Stimulated activated CD8-positive, alpha-beta memory T cell treated with anti-CD3 and anti-CD28 coated beads, Interleukin-12 subunit alpha, Interleukin-12 subunit beta, amount 100 ng/mL, for 4 hours (primary cell): ENCODE measurements at places on chromosomes 7 and 10.

- DNase-seq: no peak
These were observed 95.8 kb downstream of the CHST15 start for GRCh38 chr10:123997486-123998196.

DNA sequence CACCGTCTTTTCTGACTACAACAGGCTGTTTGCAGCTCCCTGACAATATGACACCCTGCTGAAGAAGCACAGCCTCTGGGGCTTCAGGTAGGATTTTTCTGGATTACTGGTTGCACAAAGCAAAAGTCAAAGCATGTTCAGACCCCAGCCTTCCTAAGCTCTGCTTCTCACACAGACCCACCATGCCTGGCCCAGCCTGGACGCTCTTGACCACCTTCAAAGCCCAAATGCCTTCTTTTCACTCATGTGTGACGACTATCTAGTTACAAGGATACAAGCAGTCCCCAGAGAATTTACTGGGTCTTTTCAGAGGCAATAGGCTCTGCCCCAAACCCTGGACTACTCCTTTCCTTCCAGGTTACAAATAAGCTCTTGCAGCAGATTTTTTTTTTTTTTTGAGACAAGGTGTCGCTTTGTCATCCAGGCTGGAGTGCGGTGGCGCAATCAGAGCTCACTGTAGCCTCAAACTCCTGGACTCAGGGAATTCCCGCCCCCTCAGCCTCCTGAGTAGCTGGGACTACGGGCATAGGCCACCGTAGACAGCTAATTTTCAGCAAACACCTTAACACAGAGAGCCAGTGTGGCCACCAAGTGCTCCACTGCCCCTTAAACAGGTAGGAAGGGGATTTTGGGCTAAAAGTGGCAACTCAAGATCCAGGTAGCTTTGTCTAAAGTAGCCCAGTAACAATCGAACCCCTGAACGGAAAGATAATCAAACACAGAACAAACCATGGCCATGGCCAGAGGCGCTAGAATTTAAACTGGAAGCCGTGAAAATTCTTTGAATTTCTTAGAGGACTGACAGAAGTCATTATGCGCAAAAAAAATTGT lies 16.2 kb downstream of the SVIL start:
- DNase-seq: no peak

GRCh38 chr10:119531067-119531466 lies 11.5 kb downstream of the RGS10 start:
- DNase-seq: no peak

DNA sequence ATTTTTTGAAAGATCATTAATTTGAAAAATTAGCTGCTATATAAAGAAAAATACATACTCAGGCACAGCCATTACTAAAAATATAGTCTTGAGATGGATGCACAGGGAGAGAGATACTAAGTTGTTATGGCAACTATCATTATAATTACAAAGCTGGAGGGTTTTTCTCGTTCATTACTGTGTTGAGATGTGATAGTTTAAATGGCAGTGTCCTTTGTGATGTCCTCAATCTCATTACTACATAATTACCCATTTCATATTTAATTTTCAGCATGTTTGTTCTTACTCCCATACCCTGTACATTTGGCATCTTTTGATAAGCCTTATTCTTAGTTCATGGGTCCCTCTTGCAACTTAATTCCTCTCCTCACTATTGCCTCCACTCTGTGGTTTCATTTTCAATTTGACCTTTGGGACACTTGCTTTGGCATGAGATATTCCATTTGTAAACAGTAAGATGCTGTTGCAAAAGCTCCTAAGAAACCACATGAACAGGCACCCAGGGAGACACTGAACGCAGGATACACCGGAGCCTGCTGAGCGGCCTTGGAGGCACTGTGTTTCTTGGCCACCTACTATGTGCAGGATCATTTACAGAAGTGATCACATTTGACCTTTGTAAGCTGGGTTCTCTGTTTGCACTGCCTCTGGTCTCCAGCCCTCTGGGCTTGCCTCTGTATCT lies 4.8 kb upstream of the CPXM2 start:
- DNase-seq: no peak

DNA sequence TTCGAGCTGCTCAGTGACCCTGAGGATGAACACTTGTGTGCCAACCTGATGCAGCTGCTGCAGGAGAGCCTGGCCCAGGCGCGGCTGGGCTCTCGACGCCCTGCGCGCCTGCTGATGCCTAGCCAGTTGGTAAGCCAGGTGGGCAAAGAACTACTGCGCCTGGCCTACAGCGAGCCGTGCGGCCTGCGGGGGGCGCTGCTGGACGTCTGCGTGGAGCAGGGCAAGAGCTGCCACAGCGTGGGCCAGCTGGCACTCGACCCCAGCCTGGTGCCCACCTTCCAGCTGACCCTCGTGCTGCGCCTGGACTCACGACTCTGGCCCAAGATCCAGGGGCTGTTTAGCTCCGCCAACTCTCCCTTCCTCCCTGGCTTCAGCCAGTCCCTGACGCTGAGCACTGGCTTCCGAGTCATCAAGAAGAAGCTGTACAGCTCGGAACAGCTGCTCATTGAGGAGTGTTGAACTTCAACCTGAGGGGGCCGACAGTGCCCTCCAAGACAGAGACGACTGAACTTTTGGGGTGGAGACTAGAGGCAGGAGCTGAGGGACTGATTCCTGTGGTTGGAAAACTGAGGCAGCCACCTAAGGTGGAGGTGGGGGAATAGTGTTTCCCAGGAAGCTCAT lies 1.1 kb downstream of the DDIT4 start:
- peak; percentile 54 for DNase-seq

DNA sequence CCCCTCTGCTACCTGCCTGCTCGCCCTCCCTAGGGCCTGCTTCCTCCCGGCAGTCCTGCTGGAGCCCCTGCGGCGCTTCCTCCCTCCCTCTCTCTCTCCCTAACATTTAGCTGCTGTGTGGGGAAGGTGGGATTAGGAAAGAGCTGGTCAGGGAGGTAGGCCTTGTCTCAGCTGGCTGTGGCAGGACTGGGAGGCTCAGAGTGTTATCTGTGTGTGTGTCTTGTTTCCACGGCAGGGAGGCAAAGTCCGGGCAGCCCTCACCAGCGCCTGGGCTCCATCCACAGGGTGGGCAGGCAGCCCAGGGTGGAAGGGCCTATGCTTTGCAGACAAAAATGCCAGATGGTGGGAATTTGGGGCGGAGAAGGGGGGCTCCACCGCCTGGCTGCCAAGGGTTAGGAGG lies 105.7 kb downstream of the RPS24 start:
- no peak for DNase-seq

GRCh38 chr10:14531974-14532373 lies 201.2 kb upstream of the FRMD4A start:
- DNase-seq: no peak

- no peak for DNase-seq
These were observed 49.2 kb upstream of the ANKRD1 start for GRCh38 chr10:90969947-90970673.

GRCh38 chr7:29328045-29328444 lies 133.5 kb downstream of the CHN2 start:
- DNase-seq: no peak

DNA sequence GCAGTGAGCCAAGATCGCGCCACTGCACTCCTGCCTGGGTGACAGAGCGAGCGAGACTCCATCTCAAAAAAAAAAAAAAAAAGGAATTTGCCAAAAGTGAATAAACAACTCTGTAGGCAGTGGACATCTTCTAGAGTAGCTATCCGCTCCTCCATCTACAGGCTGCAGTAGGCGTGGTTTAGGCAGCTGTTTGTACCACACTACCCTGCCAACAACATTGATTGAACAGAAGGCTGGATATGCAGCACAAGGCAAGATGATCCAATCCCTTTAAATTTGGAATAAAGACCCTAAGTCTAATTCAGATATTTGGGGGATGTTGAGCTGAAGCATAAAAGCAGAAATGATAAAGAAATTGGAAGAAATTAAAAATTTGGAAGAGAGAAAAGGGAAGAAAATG lies 141.6 kb downstream of the TES start:
- no peak for DNase-seq

DNA sequence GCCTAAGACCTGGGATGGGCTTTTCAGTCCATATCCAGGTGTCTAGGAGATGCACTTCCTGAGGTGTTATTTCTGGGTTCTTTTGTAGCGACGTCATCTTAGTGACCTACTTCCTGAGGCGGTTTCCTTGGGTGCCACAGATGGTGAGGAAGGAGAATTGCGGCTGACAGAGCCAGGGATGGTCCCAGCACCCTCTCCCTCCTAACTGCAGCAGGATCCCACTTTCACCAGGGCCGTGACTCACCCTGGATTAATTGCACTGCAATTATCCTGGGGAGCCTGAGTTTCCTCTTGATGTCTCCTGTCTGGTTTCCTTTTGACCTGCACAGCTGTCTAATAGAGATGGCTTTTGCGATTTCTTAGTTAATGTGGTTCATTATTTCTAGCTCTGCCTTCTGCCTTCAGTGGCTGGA lies 271.7 kb downstream of the TCF7L2 start:
- no peak for DNase-seq
